Stimulated activated CD8-positive, alpha-beta memory T cell treated with anti-CD3 and anti-CD28 coated beads, Interleukin-7, amount 100 ng/mL, for 1 hour (primary cell): ENCODE measurements at places on chromosomes 2 and 18.
A peak's percentile ranks its signal among the peaks of the same experiment; 100 is the strongest.

DNA sequence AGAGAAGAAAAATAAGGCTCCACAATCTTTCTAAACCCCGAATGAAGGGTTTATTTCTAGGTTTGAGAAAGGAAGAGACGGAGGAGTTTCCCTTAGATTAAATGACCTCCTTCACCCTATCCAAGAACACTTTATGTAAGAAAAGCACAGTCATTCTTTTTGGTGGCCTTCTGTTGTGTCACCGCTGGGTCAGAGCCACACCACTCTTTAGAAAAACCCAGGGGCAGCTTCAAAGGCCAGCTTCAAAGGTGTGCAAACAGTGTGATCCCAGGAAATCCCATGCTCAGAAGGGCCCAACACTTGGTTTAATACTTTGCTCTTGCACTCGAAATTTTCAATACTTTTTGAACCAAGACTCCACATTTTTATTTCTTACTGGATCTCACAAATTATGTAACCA lies 7.1 kb downstream of the ST8SIA3 start:
- no peak for DNase-seq

DNA sequence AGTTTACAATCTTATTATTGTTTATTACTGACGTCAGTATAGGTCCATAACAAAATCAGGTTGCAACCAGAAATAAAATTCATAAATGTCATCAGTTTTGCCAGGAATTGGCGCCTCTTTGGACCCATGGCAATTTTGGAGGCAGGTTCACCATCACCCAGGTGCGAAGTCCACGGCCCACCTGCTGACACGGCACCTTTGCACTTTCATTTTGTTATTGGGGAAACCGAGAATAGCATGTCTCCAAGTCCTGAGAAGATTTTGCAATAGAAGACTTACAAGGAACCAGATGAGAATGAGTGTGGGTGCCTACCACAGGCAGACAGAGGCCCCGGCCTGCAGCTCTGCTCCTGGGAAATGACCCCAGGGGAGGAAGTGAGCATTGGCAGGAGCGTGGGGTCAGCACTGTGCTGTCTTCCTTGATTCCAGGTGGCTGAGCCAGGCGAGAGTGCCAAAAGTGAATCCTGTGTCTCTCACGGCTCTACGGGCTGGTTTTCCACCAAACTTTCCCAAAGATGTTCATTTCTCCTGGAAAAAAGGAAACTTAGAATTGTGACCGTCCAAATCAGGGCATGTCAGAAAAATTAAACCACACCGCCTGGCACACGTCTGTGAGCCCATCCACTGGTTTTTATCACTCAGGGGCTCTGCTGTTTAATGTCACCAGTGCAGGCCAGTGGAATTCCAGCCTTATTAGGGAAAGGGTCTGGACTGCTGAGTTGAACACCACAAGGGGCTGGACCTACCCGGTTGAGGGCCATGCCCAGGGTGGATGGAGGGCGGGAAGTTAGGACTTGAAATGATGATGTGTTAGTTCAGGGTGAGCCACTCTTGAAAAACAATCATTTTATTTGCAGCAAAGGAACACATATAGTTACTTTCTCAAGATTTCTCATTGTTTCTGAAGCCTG lies 96.5 kb downstream of the PTGR3 start:
- DNase-seq: no peak

DNA sequence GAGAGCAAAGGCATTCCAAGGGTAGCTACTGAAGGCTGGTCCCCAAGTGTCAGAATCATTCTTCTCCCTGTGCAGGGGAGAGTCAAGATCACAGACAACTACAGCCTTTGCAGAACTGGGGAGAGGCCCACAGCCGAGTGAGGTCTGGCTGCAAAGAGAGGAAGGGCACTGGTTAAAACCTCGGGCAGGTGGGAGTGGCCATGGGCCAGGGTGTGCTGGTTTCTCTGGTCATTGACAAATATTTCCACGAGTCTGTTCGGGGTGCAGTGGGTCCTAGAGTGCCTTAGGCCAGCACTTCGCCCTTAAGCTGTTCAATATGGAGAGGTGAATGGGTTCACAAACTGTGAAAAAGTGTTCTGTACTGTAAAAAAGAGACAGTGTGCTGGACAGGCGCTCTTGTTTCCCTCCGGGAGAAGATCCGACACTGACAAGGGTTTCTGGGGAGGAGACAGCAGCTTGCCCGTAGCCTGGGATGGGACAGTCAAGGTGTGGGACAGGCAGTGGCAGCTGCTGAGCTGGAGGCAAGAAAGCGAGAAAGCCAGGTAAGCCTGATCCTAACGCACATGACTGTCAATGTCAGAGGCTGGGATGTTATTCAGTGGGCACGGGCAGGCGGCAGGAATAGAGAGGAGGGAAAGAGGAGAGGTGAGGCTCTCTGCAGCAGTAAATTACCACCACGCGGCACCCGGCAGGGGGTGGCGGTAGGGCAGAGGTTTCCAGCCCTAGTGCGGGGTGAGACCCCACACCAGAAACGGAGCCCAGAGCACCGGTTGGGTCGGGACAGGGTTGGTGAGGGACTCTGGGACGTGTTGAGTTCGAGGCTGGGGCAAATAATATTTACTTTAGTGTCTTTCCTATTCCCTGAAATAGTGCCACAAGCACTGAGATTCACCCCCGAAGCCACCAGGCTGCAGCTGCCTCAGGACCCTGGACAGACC lies 2.0 kb downstream of the NPPC start:
- no peak for DNase-seq

GRCh38 chr2:19675856-19676460 lies 225.8 kb downstream of the TTC32 start:
- no peak for DNase-seq

DNA sequence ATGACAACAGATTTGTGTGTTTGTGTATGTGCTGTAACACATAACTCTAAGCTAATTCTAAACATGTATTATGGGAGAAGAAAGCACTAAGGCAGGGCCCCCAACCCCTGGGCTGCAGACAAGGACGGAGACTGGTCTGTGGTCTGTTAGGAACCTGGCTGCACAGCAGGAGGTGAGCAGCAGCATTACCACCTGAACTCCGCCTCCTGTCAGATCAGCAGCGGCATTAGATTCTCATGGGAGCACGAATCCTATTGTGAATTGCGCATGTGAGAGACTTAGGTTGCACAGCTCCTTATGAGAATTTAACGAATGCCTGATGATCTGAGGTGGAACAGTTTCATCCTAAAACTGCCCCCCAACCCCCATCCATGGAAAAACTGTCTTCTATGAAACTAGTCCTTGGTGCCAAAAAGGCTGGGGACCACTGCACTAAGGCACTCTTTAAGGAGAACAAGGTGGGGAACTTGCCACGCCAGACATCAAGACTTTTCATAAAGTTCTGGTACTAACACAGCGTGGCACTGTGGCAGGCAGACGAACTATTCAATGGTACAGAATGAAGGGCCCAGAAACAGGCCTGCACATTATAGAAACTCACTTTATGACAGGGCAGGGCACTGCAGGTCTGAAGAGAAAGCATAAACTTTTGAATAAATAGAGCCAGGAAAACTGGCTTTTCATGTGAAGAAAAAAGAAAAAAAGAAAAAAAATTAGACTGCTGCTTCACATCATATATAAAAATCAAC lies 14.0 kb downstream of the REEP1 start:
- no peak for DNase-seq

GRCh38 chr2:68860111-68860510 lies 11.1 kb downstream of the BMP10 start:
- no peak for DNase-seq

DNA sequence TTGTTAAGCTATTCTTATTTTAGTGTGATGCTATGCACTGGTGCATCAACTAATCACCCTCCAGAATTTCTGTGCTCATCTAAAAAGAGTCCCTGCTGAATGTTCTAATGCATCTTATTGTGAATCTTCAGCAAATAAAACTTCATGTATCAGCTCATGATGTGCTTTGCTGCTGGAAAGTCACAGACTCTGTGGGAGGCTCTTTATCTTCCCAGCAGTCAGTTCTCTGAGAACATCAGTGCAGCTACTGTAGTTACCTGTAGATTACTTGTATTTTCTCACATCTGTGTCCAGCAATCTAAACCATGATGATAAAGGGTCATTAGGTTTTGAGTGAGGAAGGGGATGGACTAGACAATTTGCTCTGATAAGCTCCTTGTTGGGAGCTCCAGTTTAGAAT lies 141.6 kb upstream of the SP3 start:
- DNase-seq: no peak

GRCh38 chr2:119846021-119846420 lies 86.3 kb downstream of the PTPN4 start:
- DNase-seq: no peak

DNA sequence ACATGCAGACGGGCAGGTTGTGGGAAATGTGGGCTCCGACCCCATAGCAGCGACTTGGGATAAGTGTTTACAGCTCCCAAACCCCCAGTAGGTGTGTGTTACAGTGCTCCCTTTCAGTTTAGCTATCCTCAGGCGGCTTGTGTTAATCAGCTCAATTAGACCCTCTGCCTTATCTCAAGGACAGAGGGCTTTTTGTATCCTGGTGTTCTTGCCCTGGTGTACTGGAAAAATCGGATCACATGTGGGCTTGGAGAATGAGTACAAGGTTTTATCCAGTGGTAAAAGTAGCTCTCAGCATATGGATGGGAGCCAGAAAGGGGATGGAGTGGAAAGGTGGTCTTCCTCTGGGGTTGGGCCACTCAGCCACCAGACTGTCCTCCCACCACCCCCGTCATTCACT lies 264.7 kb upstream of the SYT4 start:
- DNase-seq: no peak

GRCh38 chr2:52117299-52117698 lies 1085.4 kb upstream of the NRXN1 start:
- no peak for DNase-seq

- no peak for DNase-seq
These were observed 79.7 kb downstream of the ITSN2 start for GRCh38 chr2:24280645-24281044.

GRCh38 chr18:44502790-44503189 lies 177.9 kb upstream of the SETBP1 start:
- DNase-seq: no peak

DNA sequence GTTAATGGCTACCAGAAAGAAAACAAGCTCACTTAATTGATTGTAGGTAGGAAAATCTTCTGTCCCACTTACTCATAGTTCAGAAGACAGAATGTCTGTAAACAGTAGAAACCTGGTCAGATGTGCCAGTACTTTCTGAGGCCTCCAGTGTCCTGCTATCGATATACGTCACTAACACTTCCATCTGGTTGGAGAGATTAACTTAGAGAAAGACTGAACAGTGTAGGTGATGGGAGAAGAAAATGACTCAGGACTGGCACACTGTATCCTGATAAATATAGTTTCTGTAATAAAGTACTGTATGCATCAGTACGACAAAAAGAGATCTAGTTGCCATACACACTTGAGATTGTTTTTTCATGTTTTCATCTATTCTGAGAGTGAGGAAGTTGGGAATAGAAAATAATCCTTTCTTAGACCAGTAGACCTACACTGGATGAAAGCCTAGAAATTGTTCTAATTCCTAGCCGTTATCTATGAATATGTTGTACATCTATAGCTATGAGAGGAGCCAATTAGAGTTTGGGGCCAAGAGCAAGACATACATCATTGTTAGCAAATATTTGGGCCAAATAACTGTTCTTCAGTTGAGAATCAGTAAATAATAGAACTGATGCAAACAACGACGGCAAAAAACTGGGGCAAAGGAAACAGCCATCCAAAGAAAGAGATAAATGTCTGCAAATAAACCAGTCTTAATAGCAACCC lies 105.9 kb downstream of the NAT8 start:
- no peak for DNase-seq

GRCh38 chr18:5311301-5311989 lies 15.9 kb upstream of the ZBTB14 start:
- no peak for DNase-seq

DNA sequence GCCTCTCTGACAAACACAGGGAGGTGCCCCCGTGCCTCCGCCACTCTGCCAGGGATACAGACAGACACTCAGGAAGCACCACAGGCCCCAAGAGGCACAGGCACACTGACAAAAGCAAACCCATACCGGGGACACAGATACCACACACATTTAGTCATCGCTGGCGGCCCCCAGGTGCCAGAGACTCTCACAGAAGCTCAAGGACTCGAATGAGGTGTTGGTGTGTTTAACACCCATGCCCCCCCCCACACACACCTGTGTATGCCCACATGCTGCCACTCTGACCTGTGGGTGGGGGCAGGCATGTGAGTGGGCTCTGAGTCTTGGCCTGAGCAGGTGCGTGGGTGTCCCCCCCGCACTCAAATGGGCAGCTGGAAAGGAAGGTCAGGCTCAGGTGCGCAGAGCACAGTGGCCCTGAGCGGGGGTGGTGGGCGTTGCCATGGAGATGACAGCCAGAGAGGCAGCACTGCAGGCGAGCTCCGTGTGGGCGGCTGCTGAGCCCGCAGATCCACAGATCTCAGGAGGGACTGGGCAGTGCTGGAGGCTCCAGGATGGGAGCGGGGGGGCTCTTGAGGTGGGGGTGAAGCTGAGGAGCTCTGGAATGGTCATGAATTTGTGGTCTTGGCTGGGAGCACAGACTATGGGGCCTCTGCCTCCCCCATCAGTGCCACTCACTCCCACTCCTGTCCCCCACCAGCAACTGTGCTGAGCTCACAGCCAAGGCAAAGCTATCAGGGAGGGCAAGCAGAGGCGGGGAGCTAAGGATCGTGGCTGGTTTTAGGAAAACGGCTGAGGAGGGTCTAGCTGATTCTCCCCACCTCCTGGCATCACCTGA lies 73.9 kb upstream of the TAF1B start:
- DNase-seq: no peak

DNA sequence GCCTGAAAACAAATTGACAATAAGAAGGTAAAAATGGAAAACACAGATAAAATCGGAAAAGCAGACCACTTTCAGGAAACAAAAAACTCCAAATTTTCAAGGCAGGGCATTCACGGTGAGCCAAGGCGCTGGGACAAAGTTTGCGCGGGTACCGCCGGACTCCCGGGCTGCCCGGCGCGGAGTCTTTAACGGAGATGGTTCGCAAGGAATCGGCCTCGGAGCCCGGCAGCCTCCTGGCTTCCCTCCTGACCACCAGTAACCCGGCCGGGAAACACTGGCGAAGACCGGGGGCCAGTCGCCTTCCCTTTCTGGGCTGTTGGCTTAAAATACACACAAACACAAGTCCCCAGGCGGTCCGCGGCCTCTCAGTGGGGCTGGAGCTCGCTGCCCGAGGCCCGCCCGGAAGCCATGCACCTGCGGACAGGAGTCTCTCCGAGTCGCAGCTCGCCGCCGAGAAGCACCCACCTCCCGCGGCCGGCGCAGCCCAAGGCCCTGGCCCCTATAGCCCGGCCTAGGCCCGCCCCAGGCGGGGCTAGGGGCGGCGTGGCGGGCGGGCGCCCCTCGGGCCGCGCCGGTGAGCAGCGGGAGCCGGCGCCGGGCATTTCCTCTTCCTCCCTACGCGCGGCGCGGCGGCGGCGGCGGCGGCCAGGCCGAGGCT lies 622 bp upstream of the KCMF1 start:
- peak; percentile 10 for DNase-seq

GRCh38 chr18:23719634-23720201 lies 30.5 kb downstream of the LAMA3 start:
- DNase-seq: no peak
